ENCODE measurements at places on chromosomes 7 and 10.

- DNase-seq: no peak
Measured at GRCh38 chr10:90437452-90437851, 420.4 kb downstream of the HTR7 start.

GRCh38 chr7:155800301-155800700 lies 12.0 kb downstream of the SHH start:
- no peak for DNase-seq

DNA sequence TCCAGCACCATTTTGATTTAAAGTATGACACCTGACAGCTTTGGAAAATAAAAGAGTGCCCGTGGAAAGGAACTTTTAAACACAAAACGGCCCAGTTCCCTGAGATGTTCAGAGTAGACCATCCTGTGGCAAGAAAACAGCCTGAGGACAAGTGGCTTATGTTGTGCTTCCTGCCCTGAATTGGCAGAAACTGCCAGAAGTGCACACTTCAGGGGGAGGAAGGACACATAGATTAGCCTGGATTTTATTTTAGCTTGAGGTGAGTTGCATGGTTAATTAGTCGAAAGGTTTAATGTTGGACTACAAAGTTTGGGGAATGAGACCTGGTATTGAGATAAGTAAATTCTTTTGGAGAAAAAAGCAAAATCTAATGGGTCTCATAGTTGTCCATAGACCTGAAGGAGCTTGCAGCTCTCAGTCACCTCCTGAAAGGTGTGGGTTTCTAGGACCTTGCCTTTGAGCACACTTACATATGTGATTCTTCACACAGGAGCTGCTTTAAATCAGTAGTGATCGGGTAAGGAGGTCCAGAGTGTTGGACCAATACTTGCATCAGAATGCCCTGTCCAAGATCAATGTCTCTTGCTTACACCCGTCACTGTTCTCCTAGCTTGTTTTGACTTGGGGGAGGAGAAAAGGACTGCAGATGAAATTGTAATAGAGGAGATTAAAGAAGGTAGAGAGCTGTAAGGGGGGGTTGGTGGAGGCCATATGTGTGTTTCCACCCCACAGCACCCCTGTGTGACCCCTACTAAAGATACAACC lies 4.9 kb downstream of the ITIH2 start:
- no peak for DNase-seq

DNA sequence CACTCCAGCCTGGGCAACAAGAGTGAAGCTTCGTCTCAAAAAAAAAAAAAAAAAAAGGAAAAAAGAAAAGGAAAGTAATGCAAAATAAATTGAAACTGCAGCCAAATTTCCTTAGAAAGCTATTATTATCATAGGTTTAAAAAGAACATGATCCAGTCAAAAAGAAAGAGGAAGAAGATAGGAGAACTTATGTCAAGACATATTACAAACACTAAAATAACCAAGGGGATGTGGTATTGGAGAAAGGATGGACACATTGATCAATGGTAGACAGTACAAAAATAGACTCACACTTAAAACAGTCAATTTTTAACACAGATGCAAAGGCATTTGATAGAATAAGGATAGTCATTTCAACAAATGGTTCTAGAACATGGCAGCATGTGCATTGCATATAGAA lies 27.3 kb upstream of the PFKP start:
- DNase-seq: no peak

DNA sequence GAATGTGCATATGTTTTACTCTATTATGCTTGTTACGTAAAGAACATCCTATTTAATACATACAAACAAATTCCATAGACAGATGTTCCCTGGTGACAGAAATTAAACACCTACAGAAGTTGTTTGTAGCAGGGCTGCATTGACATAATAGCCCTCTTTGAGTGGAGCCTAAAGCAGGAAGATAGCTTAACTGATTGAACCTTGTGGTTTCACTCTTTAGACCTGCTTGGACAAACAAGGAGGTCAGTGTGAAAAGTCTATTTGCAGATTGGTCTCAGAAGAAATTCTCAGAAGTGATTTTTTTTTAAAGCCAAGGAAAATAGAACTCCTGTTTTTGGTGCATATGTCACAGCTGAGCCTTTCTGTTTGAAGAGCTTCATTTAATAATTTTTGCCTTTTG lies 121.3 kb downstream of the PPP1R9A start:
- no peak for DNase-seq

- DNase-seq: no peak
Measured at GRCh38 chr10:70605161-70605560, 2.6 kb upstream of the PRF1 start.

- DNase-seq: no peak
Measured at GRCh38 chr7:132450696-132451095, 125.6 kb downstream of the PLXNA4 start.

Measured in NCI-H2107 (cell line).